ENCODE measurements at places on chromosomes 11 and 22.

GRCh38 chr11:69002570-69003231, 10.3 kb downstream of the MRGPRF start:
- DNase-seq: no peak

DNA sequence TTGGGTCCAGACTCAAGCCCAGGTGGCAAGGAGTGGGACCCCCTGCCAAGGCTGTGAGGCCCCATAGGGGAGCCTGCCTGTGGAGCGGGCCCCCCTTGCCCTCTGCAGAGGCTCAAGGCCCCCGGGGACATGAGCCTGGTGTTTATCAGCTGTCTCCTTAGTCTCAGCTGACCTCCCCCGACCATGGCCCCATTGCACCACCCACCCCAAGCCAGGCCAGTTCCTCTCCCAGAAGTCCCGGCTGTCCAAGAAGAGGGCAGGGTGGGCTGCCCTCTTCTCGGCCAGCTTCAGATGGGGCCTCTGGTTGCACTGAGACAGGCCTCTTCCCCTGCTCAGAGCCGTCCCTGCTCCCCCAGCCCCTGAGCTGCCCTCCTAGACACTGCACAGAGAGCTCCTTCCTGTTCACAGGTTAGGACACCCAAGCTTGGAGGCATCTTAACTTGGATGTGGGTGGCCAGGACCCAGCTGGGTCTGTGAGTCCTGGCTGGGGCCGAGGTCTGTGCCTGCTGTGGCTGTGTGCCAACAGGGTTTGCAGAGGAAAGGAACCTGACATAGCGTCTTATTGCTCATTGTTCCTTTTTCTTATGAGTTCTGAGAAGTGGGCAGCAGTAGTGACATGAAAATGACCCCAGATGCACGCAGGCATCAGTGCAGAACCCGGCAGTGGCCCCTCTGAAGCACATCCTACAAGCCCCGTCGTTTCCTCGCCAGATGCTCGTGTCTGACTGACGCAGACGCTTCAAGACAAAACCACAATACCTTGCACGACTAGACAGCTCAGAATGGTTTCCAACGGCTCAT, 5.4 kb downstream of the TRABD start:
- no peak for DNase-seq

DNA sequence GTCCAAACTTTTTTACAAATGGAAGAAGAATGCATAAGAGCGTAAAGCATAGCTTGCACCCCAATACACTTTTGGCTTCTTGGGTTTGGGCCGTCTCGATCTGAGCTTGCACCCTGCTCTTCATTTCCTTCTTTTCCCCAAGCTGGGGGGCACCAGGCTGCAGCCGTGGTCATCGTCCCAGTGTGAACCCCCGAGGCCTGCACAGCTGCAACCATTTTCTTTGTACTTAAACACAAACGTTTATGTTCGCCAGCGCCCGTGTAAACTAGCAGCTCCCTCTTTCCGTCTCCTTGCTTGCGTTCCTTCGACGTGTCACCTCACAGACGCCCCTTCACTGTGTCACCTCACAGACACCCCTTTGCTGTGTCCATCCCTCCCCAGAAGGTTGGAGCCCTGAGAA, 10.1 kb downstream of the KRTAP5-5 start:
- DNase-seq: no peak

GRCh38 chr11:911031-911889, 650 bp upstream of the CHID1 start:
- DNase-seq: no peak

DNA sequence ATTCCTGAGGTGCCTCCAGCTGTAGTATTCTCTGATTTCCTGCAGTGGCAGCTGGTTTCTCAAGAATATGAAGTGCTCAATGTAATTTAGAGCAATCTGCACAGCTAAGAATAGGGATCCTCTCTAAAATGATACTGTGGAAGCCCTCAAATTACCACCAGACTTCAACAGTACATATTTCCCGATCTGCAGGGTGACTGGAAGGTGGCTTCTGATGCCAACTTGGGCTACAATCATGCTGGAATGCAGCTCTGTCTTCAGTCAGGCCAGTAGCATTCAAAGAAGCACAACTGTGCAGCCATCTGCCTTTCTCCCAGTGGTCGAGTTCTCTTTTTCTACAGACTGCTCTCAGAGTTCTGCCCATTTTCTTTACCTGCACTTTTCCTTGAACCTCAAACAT, 55.5 kb upstream of the CD5 start:
- DNase-seq: no peak

GRCh38 chr11:76186776-76187279, 19.5 kb downstream of the WNT11 start:
- DNase-seq: no peak

DNA sequence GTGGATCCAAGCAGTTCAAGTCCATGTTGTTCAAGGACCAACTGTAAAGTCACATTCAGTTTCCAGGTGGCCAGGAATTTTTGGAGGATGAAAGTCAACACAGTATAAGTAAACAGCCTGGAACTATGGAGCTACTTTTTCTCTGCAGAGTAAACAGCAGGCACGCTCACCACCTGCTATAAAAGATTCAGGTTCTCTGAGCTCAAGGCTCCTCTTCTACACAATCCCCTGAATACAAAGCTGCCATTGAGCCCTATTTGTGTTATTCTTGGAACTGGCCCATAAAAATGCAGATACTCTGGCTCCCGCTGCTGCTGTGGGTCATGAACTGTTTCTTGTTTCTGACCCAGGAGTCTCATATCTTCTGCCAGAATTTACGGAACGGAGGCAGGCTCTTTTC, 56.9 kb upstream of the PRR5 start:
- DNase-seq: no peak

GRCh38 chr11:26739366-26740073, 17.7 kb upstream of the SLC5A12 start:
- DNase-seq: no peak

- no peak for DNase-seq
These were observed 75.3 kb upstream of the MTNR1B start for GRCh38 chr11:92894197-92894596.

GRCh38 chr11:118410055-118410745, 8.8 kb downstream of the ATP5MG start:
- no peak for DNase-seq

GRCh38 chr11:63683133-63683991, 2.1 kb downstream of the RTN3 start:
- no peak for DNase-seq

- no peak for DNase-seq
These were observed 76.8 kb upstream of the CCND1 start for GRCh38 chr11:69563946-69564775.

DNA sequence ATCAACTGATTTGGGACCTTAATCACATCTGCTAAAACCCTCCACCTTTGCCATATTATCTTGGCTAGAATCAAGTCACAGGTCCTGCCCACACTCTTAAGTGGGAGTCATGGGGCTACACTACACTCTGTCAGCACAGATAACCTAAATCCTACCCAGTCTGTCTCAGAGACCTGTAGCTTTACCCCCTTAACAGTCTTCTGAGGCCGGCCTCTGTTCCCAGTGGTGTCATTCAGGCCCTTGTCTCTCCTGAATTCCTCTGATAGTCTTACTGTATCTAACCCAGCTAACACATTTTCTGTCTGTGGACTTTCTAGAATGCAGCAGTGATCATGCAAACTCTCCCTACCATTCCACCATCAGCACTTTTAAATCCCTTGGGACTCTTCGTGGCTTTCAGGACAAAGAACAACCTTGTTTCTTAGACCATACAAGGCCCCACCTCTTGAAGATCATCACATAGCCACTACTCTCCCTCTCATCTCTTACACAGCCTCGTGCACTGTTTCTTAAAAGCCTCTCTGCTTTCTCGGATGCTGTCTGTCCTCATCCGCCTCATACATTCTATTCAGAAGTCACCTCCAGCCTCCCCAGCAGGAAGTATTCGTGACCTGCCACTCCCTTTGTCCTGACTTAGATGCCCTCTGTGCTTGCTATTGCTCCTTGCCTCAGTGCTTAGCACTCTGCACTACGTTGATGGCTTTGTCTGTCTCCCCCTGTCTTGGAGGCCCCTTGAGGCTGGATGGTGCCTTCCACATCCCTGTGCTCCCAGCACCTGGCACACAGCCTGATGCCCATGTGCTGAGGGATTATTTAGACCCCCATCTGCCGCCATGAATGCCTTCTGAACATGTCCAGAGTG, 57.9 kb downstream of the PANX1 start:
- DNase-seq: no peak

- no peak for DNase-seq
These were observed 201.5 kb upstream of the LUZP2 start for GRCh38 chr11:24295360-24295759.

DNA sequence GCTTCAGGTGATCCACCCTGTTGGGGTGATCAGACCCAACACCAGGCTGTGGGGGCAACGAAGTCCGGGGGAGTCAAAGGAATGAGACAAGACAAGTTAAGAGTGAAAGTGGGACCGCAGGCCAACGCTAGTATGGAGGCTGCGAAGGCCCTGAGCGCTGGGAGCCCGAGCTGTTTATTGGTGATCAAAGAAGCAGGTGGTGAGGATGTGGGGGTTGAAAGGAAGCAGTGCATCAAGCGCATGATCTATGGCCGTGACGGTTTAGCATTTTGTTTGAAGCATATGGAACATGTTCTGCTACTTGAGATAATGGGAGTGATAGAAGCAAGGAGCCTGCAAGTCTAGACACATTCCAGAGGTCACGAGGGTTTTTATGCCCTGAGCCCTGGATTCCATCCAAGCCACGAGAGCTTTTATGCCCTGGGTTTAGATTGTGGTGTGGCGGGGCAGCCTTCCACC, 49.5 kb downstream of the MCHR1 start:
- peak; percentile 85 for DNase-seq

- DNase-seq: no peak
These were observed 17.4 kb upstream of the FBLN1 start for GRCh38 chr22:45485261-45485660.

GRCh38 chr11:82823647-82824619, 76.3 kb downstream of the PRCP start:
- no peak for DNase-seq

All from NCI-H2171 (cell line).